ENCODE measurements at places on chromosomes 4 and X.

GRCh38 chrX:139811942-139812629, 104.1 kb upstream of the MCF2 start:
- no peak for DNase-seq

DNA sequence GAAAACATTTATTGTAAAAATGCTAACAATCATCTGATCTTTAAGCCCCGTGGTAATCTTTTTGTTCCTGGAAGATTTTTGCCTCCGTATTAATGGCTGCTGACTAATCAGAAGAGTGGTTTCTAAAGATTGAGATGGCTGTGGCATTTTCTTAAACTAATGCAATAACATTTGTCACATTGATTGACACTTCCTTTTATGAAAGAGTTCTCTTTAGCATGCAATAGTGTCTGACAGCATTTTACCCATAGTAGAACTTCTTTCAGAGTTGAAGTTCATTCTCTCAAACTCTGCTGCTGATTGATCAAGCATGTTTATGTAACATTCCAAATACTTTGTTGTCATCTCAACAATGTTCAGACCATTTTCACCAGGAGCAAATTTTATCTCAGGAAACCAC, 26.8 kb upstream of the UGT2B4 start:
- no peak for DNase-seq

DNA sequence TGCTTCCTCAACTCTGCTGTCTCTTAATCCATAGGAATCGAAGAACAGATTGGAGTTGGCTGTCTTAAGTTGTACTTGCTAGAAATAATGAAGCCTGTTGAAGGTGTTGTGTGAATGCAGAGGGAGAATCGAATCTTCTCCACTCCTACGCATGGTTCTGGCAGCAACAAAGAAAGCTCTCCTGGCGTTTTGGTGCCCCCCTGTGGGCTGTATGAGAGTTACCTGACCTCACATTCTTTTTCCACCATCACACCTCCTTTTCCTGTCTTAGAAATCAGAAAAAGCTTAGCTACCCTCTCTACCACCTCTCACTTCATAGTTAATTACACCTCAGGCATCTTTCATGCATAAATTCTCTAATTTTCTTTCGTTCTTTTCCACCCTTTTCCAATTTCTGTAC, 16.3 kb downstream of the KLF8 start:
- DNase-seq: peak; percentile 11

GRCh38 chr4:78599931-78600375, 48.4 kb downstream of the ANXA3 start:
- DNase-seq: no peak

- no peak for DNase-seq
These were observed 372.7 kb downstream of the INPP4B start for GRCh38 chr4:142473218-142473959.

DNA sequence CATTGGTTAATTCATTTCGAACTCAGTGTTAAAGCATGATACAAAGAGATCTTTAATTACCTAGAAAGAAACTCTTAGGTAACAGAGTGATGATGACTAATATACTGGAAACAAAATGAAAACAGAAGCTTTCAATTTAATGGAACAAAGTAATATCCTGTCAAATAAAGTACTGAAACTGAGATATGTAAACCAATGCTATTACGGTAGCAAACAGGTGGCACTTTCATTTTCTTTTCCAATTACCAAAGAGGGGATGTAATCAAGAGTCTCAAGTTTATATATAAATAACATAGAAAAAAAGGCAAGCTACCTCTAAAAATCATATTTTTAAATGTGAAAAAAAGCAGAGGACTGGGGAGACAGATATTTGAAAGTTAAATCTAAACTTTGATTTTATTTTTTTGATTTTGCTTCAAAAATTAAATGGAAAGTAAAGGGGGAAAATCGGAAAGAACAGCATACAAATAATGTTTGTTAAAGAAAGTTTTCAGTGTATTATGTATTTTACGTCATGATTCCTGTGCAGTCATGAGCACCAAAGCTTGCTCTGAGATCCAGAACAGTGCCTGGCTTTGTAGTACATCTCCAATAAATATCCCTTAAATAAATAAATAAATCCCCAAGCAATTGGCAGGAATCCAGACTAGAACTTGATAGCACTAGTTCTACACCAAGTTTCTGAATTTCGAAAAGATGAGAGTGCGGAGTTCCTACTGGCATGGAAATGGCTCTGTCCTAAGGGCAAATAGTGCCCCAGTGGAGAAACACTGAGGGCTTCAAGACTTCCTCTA, 25.0 kb upstream of the RAPGEF2 start:
- no peak for DNase-seq

All from HuH-7 (cell line).